ENCODE measurements at places on chromosomes 6 and 20.

GRCh38 chr6:142289687-142290086 is 12.1 kb upstream of the ADGRG6 start:
- DNase-seq: no peak

DNA sequence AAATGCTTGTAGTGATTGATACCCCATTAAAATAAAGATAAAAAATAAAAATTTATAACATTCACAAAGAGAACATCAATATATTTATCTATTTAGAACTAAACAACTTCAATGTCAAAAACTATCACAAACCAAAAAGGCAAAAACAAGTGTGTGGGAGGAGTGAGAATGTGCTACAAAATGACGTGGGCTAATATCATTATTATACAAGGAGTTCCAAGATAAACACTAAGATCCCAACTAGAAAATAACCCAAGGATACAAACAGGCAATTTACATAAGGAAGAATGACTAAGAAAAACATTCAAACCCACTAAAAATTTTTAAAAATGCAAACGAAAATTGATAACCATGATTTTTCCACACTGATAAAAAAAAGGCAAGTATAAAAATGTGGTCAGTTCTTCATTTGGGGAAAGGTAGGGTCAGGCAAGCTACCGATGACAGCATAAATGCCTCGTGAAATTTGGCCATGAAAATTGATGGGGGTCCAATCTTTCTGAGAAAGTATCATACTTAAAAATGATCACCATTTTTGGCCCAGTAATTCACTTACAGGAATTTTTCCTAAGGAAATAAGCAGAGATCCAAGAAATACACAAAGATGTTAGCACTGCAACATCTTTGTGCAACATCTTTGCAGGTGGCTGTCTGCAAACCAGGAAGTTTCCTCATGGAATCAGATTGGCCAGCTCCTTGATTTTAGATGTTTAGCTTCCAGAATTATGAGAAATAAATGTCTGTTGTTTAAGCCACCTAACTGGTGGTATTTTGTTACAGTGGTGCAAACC is 140.2 kb downstream of the TMEM200A start:
- DNase-seq: no peak

DNA sequence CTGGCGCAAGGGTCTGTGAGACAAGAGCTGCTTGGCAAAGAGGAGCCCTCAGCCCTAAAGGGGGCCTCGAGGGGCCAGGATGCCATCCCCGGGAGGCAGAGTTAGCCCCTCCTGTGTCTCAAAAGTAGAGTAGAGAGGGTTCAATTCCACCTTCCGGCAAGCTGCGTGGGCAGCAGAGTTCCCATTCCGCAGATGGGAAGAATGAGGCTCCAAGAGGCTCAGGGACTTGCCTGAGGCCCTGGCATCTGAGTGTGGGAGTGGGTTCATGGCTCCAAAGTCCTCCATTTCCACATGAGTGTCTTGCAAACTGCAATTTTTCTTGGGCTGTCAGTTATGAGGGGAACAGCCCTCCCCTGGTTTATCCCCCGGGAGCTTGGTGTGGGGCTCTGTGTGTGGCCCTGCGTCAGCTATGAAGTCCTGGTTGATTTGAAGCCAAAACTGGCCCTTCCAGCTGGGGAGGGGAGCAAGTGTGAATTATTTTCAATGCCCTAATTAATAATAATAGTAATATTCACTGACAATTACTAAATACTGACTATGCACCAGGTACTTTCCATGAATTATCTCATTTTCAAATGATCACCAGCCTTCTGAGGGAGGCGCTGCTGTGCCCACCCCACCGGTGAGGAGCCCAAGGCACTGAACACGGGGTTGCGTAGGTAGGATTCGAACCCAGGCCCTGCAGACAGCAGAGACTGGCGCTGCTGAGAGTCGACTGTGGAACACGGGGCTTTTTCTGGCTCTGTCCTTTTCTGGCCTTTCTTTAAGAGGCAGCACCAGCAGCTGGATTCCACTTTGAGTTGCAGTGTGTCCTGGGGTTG is 153.0 kb upstream of the PTPN1 start:
- DNase-seq: no peak

DNA sequence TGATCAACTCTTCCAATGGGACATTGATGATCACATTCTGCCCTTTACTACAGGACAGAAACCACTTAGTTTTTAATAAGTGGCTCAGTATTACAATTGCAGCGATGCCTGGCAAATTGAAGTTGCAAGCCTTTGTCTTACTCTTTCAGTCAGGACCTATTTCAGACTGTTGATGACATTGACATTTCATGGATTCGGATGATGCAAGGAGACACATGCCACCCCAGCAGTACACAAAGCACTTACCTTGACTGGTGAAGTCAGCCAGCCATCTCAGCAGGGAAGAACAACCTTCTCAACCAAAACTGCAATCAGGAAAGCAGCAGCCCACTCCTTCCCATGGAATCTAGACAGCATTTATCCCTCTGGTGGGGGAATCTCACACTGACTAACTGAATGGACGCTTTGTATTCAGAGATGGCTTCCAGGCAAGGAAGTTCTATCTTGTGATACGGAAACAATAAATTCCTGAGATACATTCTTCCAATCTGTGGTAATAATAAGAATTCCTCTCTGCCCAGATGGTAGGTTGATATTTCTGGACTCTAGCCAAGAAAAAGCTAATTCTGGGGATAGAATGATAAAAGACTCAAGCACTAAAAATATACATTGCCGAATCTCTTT is 24.8 kb downstream of the NFYA start:
- DNase-seq: no peak

DNA sequence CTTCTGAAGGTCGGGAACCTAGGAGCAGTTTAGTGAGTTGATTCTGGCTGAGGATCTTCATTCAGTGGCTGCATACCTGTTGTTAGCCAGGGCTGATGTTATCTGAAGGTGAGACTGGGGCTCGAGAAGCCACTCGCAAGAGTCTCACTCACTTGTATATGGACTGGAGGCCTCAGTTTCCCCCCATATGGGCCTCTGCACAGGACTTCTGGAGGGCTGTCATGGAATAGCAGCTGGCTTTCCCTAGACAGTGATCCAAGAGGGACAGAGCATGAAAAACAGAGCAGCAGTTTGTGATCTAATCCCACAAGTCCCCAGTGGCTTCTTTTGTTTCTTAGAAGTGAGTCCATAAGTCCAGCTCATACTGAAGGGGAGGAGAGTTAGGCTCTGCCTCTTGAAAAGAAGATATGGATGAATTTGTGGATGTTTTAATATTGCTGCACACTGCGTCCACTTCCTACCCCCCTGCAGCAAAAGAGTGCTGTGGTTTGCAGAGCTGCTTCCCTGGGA is 623.4 kb downstream of the CDH26 start:
- DNase-seq: no peak

DNA sequence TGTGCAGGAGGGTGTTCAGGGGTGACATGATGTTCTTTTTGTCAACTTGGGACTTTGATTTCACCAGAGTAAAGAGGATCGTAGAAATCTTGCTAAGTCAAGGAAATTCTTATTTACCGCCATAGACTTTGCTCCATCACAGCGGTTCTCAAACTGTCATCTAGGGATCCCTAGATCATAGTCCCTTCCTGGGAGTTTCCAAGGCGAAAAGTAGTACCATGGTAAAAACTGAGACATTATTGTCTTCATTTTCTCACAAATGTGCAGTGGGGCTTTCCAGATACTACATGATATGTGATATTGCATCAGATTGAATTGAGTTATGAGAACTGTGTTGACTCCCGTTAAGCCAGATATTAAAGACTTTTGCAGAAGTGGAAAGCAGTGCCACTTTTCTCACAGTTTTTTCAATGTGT is 79.7 kb downstream of the JARID2 start:
- DNase-seq: peak; percentile 45

All from activated CD4-positive, alpha-beta T cell treated with anti-CD3 and anti-CD28 coated beads, Interleukin-10, Interleukin-2, amounts not matched to agents 100 ng/mL and 50 ng/mL, durations not matched to agents 16 hours and 8 hours (primary cell).